ENCODE measurements at places on chromosomes 12 and 14. TPM values are rescaled to one million over a fixed set of nuclear protein-coding genes. Genes with fewer than 3 reads are reported as not detected.

GRCh38 chr12:51216642-51217041, 1.2 kb downstream of the POU6F1 start:
- DNase-seq, result no peak

GRCh38 chr12:45584336-45584735, 145.2 kb upstream of the ARID2 start:
- no peak for DNase-seq

DNA sequence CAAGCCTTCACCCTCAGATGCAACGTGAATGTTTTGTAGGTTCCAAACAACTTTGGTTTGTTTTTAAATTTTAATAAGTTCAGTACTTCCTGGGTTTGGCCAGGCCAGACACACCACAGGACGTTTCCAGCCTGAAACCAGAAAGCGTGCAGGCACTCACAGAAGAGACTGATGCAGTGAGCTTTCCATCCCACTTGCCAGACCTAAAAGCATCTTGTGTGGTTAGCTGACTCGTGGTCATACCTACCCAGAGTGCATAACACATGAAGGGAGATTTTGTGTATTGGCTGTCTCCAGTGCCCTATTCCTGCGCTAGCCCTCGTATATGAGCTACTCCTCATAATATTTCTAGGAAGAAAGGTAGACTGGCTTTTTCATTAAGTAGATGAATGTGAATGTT, 297.3 kb upstream of the FAR2 start:
- no peak for DNase-seq

The CHURC1 gene
- 53.5 TPM for polyA plus RNA-seq

DNA sequence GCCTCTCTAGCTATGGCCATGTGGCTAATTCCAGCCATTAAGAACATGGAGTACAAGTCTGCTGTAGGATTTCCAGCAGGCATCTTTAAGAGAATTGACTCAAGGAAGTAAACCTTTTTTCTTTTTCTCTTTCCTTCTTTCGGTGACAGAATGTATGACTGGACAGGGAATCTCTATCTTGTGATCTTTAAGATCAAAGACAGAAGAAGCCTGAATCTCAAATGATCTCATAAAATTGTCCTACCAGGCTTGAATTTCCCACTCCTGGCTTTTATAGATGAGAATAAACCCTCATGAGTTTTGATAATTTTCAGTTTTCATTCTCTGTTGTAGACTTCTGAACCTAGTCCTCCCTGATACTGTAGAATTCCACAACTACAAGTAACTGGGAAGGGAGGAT, 11.4 kb downstream of the DUSP6 start:
- no peak for DNase-seq

- no peak for DNase-seq
Measured at GRCh38 chr14:66315098-66315497, 171.1 kb upstream of the CCDC196 start.

The OSBPL8 gene
- 20.7 TPM for polyA plus RNA-seq

The GARIN6 gene
- polyA plus RNA-seq, result not detected

The TSPAN19 gene
- 0.11 TPM for polyA plus RNA-seq

GRCh38 chr12:2248901-2249381, 196.2 kb downstream of the CACNA1C start:
- peak; percentile 59 for DNase-seq

GRCh38 chr14:74524076-74524811, 30.7 kb downstream of the ISCA2 start:
- DNase-seq, result no peak

The PHLDA1 gene
- polyA plus RNA-seq, result 3.0 TPM

DNA sequence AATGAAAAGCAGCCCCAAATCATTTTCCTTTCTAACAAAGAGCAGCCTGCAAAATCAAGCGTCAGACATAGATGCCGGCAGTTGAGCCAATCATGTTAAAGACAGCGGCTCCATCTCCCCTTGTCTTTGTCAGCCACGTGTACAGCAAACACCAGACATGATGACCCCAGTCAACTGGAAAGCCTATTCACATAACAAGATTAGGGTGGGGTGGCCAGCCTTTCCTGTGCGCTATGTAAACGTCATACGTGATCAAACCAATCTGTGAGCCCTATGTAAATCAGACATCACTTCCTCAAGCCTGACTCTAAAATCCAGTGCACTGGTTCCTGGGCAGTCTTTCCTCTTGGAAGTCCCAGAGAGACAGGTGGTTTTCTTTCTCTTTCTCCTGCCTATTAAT, 9.9 kb upstream of the FICD start:
- DNase-seq, result no peak

The GLT8D2 gene
- 4.9 TPM for polyA plus RNA-seq

The DNAJC22 gene
- 0.11 TPM for polyA plus RNA-seq

DNA sequence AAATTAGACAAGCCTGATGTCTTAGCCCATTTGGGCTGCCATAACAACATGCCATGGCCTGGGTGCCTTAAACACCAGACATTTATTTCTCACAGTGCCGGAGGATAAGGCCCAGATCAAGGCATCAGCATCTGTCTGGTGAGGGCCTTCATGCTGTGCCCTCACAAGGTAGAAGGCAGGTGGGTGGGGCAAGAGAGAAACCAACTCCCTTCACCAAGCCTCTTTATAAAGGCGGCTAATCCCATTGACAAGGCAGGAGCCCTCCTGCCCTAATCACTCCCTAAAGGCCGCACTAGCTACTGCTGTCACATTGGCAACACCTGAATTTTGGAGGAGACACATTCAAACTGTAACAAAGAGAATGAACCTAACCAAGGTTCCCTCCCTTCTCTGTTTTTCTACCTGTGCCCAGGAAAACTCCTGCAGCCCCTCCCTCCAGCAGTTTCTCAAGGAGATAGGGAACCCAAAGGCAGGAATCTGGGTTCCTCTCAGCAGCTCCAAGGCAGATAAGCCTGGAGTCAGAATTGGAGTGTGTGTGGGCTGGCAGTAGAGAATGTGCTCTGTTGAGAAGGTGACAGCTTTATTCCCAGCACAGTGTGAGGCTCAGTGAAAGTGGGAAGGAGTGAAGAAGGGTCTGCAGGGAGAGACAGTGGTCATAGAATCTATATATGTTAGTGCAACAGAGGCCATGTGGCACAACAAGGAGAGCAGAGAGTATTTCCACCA, 21.7 kb upstream of the GPATCH2L start:
- no peak for DNase-seq

DNA sequence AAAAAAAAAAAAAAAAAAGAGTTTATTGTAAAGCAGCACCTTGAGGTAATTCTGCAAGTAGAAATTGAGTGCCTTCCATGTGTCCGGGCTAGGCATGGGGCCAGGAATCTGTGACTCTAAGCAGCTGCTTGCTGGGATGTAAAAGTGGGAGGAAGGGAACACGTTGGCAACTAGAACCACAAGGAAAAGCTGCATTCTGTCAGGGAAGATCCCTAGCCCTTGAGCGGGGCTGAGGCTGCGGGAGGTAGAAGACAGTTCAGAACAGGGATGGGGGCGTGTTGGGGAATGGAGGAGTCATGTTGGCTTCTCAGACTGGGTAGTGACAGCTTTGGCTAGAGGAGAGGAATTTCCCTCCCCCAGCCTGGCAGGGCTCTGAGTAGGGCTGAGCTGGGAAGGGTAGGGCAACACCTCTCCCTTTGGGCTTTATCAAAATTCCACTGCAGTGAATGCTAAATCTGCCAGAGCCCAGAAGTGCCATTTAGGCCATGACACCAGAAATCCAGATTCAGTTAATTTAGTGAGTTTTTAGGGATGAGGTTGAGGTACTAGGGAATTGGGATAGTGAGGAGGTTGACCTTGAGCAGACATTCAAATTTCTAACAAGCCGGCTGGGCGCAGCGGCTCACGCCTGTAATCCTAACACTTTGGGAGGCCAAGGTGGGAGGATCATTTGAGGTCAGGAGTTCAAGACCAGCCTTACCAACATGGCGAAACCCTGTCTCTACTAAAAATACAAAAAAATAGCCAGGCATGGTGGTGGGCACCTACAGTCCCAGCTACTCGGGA, 3.4 kb upstream of the TRAFD1 start:
- DNase-seq, result peak; percentile 74
